Fibroblast of skin of left biceps (primary cell): ENCODE measurements at places on chromosomes 1 and 21.

- no peak for DNase-seq
Measured at GRCh38 chr1:15692121-15692682, 8.1 kb downstream of the PLEKHM2 start.

- DNase-seq, result no peak
Measured at GRCh38 chr21:32757804-32758203, 13.8 kb downstream of the PAXBP1 start.

DNA sequence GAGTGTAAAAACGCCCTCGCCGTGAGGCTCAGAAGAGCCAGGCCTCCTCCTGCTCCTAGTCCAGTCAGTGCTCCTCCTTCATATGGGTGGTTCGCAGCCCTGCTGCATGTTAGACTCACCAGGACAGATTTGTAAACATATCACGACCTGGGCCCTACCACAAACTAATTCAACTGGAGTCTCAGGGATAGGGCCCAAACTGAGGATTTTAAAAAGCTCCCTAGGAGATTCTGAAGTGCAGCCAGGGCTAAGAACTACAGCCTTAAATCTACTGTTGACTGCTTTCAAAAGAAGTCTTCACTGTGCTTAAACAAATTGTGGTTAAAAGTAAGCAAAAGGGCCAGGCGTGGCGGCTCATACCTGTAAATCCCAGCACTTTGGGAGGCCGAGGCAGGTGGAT, 57.0 kb downstream of the CAMTA1 start:
- DNase-seq, result no peak

- peak; percentile 67 for DNase-seq
Measured at GRCh38 chr1:47333578-47333921, at the start of gene CMPK1. Gene CMPK1 (plus strand): TSS chr1:47333790. CDS start chr1:47333946, 156 bp downstream.

GRCh38 chr21:41677671-41678015, 89.2 kb downstream of the RIPK4 start:
- DNase-seq, result no peak

GRCh38 chr1:96240438-96240837, 481.1 kb upstream of the PTBP2 start:
- no peak for DNase-seq

DNA sequence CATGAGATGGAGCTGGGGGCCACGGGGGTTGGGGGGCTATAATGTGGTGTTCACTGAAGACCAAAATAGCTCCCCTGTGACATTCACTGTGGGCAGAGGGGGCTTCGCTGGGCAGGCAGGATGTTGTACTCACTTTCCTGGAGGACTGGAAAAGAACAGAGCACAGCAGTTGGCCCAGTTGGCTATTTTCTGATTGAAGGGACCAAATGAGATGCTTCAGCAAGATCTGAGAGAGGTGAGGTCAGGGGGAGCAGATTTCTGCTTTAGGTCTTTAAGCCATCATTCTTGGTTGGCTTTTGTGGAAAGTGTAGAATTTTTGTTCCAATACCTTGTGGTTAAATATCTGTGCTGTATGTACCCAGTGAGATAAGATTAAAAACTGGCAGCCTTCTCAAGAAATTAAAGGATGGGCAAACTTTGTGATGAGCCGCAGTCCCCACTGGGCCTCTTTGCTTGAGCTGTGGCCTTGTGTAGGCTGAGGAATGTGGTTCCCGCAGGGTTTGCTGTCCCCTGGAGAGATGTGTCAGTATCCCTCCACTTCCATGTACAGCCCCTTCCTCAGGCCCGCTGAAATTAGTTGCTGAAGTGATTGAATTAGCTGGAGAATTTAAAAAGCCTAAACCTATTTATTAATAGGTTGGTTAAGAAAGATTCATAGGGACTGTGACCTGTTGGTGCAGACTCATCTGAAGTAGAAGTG, 80.7 kb downstream of the ATP5PO start:
- no peak for DNase-seq

GRCh38 chr1:240149484-240150094, 57.9 kb downstream of the FMN2 start:
- DNase-seq, result no peak

GRCh38 chr1:23593042-23593521, 33.8 kb upstream of the ID3 start:
- no peak for DNase-seq
